ENCODE measurements at places on chromosomes 1 and 21.
A peak's percentile ranks its signal among the peaks of the same experiment; 100 is the strongest.

DNA sequence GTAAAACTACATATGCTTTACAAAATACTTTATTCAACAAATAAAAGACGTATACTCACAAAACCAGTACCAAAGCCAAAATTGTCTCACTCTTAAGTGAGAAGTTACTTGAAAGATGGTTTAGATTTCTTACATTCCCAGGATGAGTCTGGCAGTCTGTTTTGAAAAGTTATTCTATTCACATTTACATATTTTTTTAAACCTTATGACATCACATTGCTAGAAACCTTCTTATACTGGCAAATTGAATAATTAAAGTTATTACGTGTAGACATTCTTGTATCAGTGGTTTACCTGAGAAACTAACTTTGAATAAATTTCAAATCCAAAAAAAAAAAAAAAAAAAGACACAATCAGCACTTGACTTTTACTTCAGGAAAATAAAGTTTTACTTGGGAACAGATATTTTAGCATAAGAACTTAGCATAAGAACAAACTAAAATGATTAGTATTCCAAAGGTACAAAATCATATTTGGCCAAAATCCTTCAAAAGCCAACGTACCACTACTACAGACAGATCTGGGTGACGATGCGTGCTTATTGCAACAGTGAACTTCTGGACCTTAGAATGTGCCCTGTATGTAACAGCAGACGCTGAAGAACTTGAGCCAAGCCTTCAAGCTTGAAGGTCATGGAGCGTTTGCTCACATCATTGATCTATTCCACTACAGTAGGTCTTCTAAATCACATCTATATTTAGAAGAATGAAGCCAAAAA, 2.5 kb downstream of the CDC42BPA start:
- no peak for DNase-seq

GRCh38 chr1:7644086-7644485, 127.0 kb upstream of the VAMP3 start:
- DNase-seq = no peak

DNA sequence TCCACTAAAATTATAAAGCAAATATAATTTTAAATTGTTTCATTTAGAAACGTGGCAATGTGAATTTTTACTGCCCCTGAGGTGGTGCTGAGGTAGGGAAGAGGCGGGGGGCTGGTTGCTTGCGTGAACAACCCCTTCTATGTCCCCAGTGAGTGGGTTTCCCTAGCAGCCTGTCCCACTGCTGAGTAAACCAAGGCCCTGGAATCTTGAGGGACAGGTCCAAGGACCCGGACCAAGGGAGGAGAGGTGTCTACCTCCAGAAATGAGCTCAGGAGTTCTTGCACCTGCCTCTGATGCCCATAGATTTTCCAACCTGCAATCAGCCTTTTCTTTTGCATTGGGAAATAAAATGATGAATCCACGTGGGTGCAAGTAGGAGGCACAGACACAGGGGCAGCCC, 649 bp upstream of the LDLRAD1 start:
- DNase-seq = no peak

- peak; percentile 53 for DNase-seq
Observed at GRCh38 chr1:177945943-177946650, 23.8 kb downstream of the SEC16B start.

DNA sequence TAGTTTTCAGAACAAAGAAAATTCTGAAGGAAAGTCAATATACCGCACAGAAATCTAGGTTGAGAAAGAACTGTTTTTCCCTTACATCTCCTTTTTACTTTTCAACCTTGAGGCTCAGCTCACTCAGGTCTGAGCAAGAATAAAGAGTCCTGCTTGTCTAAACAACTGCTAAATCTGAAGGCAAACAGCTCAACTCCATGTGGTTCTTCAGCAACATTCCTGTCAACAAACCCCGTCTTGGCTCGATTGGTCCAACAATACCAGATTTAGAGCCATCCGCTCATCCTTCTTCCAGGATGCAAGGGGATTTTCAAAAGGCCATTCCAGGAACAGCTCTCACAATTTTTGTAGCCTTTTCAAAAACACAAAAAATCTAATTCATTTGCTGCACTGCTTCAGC, 119.8 kb downstream of the HLCS start:
- no peak for DNase-seq

DNA sequence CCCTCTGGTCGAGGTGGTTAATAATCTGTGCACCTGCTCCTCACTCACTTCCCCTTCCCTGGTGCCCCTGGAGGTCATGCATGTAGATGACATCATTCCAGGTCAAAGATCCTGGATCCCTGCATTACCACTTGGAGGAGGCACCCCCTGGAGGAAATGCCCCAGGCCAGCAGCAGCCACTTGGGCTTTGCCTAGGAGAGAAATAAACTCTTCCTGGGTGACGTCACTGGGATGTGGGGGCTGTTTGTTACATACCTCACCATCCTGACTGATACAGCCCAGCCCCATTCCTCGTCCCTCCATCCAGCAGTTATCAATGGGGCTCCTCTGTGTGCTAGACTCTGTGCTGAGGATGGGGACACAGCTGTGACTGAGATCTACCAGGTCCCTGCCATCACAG, 433.6 kb downstream of the PTPRU start:
- no peak for DNase-seq

- no peak for DNase-seq
Observed at GRCh38 chr21:45995686-45996179, 14.2 kb downstream of the COL6A1 start.

DNA sequence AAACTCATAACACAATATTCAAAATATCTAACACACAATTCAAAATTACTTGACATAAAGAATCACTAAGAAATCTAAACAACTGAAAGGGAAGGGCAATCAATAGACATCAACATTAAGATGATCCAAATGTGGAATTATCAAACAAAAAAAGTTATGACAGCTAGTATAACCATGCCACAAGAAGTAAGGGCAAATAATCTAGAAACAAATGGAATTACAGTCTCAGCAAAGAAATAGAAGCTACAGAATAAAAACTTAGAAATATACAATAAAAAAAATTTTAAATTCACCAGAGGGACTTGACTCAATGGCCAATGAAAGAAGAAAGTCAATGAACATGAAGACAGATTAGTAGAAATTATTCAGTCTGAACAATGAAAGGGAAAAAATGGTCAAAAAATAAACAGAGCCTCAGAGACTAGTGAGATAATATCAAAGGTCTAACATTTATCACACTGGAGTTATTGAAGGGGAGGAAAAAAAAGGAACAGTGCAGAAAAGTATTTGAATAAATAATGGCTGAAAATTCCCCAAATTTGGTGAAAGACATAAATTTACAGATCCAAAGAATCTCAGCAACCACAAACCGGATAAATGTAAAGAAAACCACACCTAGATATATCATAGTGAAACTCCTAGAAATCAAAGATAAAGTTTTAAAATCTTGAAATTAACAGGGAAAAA, 41.8 kb downstream of the BARHL2 start:
- no peak for DNase-seq

- DNase-seq = no peak
Observed at GRCh38 chr1:110610084-110610483, 3.9 kb upstream of the KCNA2 start.

- DNase-seq = no peak
Observed at GRCh38 chr21:38729754-38730379, 75.9 kb upstream of the ETS2 start.

GRCh38 chr1:95437011-95437410, 203.0 kb downstream of the RWDD3 start:
- DNase-seq = no peak

DNA sequence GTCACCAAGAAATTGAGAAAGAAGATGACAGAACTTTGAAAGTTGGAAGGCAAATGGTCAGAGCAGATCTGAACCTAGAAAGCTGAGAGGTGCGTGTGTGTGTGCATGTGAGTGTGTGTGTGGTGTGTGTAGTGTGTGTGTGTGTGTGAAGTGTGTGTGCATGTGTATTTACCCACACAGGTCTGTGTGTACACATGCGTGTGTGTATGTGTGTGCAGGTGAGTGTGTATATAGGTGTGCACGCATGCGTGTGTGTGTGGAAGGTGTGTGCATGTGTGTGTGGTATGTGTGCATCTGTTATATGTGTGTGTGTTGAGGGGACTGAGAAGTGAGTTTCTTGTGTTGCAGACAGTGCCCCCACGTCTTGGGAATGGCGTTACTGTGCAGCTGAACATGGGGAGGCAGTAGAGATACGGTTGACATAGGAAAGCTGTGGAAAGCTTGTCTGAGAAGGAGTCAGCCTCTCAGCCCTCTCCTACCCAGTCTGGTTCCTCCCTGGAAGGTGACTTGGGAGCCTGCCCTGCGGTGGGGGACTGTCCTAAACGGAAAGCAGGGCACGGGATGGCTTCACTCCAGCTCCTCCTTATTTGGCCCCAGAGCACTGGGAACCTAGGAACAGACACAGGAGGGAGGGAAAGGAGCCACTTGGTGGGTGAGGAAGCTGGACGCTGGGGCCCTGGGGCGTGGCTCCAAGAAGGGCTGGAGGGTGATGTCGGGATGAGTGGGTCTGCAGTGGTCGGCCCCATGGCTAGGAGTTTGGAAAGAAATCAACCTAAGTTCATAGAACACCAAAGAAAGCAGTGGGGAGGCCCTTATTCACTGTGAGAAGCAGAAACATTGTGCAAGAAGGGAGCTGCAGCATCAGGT, 97.2 kb downstream of the PCBP3 start:
- DNase-seq = no peak

DNA sequence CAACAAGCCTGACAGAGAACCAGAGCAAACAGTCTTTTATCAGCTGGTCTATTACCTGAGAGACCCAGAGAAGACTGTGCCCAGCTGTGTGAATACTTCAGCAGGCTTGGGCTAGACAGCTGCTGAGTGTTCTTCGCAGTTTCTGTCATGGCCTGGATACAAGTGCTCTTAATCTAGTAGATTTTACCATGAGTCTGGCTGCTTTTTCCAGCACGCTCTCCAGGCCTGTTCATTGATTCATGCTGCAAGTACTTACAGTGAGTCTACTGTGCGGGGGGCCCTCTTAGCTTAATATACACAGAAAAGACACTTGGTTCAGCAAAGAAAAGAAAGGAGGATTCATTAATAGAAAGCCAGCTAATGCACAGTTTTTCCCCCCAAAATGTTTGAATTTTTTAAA, 48.5 kb downstream of the RGS7 start:
- no peak for DNase-seq

DNA sequence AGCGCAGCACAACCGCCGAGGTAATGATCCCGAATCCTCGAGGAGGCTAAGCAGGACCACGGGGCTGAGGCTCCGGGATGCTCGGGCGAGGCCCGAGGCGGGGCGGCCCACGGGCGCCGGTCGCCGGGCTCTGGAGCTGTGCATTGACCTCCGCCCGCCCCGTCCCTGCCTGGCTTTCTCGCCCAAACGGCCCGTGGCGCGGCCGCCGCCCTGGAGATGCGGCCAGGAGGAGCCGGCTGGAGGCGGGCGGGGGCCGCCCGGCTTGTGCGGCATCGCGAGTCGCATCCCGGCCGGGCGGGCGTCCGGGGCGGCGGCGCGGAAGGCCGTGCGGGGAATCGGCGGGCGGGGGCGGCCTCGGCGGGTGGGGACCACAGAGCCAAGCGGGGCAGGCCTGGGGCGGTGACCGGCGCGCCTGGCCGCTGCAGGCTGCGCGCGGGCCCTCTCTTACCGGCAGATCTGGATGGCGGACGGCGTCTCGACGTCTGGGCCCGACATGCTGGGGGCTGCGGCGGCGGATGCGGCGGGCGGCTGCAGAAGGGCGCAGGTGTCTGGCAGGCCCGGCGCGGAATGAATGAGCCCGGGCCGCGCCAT, 663 bp downstream of the ACOT7 start:
- DNase-seq = no peak

- no peak for DNase-seq
Observed at GRCh38 chr1:73382966-73383365, 815.0 kb downstream of the LRRIQ3 start.
